ENCODE measurements at places on chromosomes 2 and 18.

- no peak for DNase-seq
Measured at GRCh38 chr2:208350610-208351009, 56.0 kb upstream of the PTH2R start.

GRCh38 chr2:38462121-38462661 lies 85.1 kb upstream of the ATL2 start:
- no peak for DNase-seq

DNA sequence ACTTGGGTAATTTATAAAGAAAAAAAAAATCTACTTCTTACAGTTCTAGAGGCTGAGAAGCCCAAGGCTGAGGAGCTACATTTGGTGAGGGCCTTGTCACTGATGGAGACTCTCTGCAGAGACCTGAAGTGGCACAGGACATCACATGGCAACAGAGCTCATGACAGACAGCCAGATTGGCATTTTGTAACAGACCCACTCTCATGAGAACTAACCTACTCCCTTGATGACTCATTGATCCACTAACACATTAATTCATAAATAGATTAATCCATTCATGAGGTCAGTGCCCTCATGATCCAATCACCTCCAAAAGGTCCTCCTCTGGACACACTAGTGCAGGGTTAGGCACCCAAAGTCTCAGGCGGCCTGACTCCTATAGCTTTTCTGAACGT lies 318.4 kb downstream of the GULP1 start:
- no peak for DNase-seq

DNA sequence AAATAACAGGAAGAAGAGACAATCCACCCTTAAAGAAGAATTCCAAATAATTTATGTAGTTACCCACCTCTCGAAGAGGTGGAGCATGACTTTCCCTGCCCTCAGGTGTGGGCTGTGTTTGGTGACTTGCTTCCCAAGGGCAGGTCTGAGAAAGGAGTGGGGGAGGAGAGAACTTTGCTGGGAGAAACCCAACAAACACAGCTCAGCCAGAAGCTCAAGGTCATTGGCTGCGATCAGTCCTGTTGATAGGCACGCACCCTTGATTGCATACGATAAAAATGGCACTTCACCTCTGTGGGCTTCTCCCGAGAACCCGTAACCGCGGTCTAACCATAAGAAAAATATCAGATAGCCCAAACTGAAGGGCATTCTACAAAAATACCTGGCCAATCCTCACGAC lies 157.5 kb upstream of the ID2 start:
- DNase-seq, result no peak
